ENCODE measurements at places on chromosomes 2 and 18.

- DNase-seq = no peak
Measured at GRCh38 chr2:216426166-216426777, 14.0 kb downstream of the SMARCAL1 start.

GRCh38 chr2:166419616-166419934, 43.8 kb upstream of the SCN9A start:
- DNase-seq = no peak

DNA sequence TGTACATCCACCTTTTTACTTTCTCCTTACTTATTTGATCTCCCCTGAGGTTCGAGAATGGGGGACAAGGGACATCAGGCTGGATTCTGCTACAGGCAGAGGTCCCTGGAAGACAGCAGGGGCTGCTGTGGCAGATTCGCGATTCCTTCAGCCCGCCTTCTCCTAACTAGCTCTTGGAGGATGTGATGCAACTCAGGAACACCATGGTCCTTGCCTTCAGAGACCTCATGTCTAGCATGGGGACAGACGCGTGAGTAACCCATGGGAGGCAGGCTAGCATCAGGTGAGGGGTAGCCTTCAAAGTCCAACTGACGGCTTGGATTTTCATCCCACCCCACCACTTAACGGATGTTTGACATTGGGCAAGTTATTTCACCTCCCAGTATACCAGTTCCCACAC, 869 bp upstream of the TCF23 start:
- peak; percentile 23 for DNase-seq

- no peak for DNase-seq
Measured at GRCh38 chr18:29383311-29384273, 1206.7 kb upstream of the CDH2 start.

DNA sequence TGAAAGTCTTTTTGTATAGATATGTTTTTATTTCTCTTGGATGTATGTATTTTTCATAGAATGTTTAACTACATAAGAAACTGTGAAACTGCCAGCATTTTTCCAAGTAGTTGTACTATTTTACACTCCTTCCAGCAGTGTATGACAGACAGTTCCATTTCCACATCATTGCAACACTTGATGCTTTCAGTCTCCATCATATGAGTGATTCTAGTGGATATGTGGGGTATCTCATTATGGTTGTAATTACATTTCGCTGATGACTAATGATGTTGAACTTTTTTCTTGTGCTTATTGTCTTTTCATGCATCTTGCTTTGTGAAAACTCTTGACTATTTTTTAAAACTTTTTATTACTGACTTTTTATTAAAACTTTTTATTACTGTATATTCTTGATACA, 101.4 kb downstream of the ARHGAP28 start:
- DNase-seq = no peak

- no peak for DNase-seq
Measured at GRCh38 chr2:217798743-217799562, 203.8 kb downstream of the TNS1 start.

Measured in aorta (tissue), 5 donors.